ENCODE measurements at places on chromosomes 13 and 19.

DNA sequence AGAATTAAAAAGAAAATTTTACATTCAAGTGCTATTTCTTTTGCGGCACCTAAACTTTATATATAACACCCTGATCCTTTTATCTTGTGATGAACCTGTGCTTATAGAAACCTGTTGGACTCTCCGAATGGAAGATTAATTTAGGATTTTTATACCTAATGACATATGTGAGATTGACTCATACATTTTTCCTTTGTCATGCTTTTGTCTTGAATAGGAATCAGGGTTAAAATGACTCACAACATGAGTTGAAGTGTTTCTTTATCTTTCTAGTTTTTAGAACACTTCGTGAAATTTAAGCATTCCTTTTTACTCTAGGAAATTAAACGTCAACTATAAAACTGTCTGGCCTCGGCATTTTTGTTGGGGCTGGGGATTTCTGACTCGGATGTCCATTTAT, 378.9 kb downstream of the PCDH20 start:
- no peak for DNase-seq

DNA sequence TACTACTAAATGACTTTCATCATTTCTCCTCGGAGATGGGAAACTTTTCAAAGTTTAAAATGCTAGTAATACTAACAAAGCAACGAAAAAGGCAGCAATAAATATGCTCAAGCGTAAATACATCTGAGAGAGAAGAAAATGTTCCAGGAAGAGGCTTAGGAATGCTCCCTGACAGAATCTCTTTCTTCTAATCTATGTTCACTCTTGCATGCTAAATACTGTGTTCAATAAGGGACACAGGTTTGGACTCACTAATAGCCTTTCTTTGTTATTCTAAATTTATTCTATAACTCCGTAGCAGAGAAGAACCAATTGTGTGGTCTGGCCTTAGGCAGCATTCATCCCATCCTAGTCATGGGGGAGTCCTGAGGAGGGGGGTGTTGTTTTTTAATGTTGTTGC, 823.0 kb downstream of the PCDH9 start:
- no peak for DNase-seq

- no peak for DNase-seq
Observed at GRCh38 chr13:109348519-109349258, 437.7 kb downstream of the IRS2 start.

DNA sequence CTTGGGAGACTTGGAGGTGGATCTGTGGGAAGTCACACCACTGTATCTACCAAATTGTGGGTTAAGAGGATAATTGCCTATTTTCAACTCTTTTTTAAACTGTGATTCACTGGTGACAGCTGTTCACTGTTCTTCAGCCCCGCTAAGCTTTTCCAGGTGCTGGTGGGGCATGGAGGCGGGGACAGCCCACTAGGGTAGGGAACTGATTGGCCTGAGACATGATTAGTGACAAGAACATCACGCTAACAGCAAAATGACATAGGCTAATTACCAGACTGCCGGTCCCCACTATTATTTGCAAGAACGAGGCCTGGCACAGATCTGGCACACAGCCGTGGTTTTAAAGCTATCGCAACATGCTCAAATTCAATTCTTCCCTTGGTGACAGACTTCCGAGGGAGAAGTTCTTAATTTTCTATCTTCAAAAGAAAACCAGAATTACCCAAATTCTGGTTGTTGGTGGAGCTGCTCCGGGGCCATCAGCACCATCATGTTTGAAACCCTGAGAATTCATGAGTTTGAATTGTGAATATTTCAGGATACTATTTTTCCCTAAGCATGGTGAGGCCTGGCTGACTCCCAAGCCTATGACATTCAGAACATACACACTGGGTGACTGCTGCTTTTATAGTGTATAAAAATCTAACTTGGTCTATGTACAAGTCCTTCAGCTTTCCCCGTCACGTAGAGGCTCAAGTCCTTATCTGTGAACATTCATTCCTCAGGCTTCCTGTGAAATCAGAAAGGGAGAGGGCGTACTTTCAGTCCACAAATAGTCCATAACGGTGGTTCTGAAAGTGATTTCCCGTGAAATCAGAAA, 17.9 kb downstream of the DOCK9 start:
- no peak for DNase-seq

- DNase-seq: no peak
Observed at GRCh38 chr13:50626101-50626547, 217.4 kb downstream of the DLEU7 start.

DNA sequence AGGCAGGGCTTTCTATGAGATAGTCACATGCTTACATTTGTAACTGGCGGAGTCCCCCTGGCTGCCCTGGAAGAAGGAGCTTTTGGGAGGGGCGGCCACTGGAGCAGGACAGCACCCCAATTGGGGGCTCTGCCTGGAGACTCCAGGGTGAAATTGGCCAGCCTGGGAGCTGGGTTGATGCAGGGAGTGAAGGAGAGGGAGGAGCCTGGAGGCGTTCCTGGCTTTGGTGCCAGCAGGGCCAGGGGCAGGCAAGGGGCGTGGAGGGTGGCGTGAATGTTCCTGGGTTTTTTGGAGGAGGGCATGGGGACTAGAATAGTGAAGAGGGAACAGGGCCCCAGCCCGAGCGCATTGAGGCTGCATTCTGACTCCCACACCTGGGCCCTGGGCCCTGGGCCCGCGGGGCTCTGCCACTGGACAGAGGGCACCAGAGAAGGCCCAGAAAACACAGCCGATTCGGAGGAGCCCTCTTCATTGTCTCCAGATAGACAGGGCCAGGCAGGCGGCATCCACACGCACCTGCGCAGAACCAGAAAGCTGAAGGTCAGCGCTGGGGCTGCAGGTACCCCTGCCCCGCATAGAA, 29.5 kb downstream of the COMP start:
- DNase-seq: no peak

- no peak for DNase-seq
Observed at GRCh38 chr13:47184321-47184720, 287.5 kb upstream of the HTR2A start.

All from astrocyte of the cerebellum (primary cell).